Ascending aorta (tissue), 2 donors: ENCODE measurements at places on chromosomes 6 and 20.

DNA sequence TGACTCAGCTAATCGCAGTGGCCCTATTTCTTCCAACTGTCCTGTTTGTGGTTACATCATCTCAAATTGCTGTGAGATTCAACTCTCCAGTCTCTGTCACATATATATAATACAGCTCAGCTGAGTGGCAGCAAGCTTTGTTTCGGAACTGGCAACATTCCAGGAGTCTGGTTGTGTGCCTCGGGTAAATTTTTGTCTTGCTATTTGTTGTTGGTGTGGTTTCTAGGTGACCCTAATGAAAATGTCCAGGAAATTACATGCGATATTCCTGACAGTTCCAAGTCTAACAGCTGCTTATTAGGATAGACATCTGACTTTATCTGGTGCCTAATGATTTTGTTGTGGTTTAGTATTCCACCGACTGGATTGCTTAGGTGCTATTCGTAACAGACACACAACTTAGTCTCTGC lies 581.8 kb downstream of the CD109 start:
- H3K4me1 ChIP-seq, result no peaks in the 10 kb centered on the region
- H3K27ac ChIP-seq, result no peak overlapping the region
- no peaks in the 10 kb centered on the region for H3K27me3 ChIP-seq
- H3K36me3 ChIP-seq, result no peaks in the 10 kb centered on the region

GRCh38 chr6:47484616-47485015 lies 7.0 kb downstream of the CD2AP start:
- H3K27ac ChIP-seq, result no peak overlapping the region
- no peaks in the 10 kb centered on the region for H3K4me1 ChIP-seq
- H3K27me3 ChIP-seq, result no peaks in the 10 kb centered on the region

- H3K27me3 ChIP-seq, result no peaks in the 10 kb centered on the region
- DNase-seq, result no peak
- H3K4me1 ChIP-seq, result no peaks in the 10 kb centered on the region
- no peaks in the 10 kb centered on the region for H3K36me3 ChIP-seq
Observed at GRCh38 chr20:12869669-12870068, 139.1 kb upstream of the SPTLC3 start.

- H3K4me3 ChIP-seq, result peak overlapping the region; percentile 98
- peak overlapping the region; percentile 94 for H3K27ac ChIP-seq
- DNase-seq, result no peak
- no peaks in the 10 kb centered on the region for H3K4me1 ChIP-seq
Observed at GRCh38 chr6:131134980-131135243, 355 bp upstream of the AKAP7 start.

GRCh38 chr6:154487367-154488247 lies 22.9 kb downstream of the CNKSR3 start:
- H3K36me3 ChIP-seq, result no peaks in the 10 kb centered on the region

- no peak overlapping the region for H3K27ac ChIP-seq
- H3K4me3 ChIP-seq, result no peak overlapping the region
- no peaks in the 10 kb centered on the region for H3K4me1 ChIP-seq
Observed at GRCh38 chr6:40535819-40536380, 51.3 kb downstream of the LRFN2 start.

- H3K27ac ChIP-seq, result peak overlapping the region; percentile 40
- H3K27me3 ChIP-seq, result no peaks in the 10 kb centered on the region
- peaks cover 2% of the 10 kb centered on the region for H3K4me1 ChIP-seq
- H3K36me3 ChIP-seq, result no peaks in the 10 kb centered on the region
Observed at GRCh38 chr20:4811661-4812181, 90.0 kb downstream of the PRND start.

DNA sequence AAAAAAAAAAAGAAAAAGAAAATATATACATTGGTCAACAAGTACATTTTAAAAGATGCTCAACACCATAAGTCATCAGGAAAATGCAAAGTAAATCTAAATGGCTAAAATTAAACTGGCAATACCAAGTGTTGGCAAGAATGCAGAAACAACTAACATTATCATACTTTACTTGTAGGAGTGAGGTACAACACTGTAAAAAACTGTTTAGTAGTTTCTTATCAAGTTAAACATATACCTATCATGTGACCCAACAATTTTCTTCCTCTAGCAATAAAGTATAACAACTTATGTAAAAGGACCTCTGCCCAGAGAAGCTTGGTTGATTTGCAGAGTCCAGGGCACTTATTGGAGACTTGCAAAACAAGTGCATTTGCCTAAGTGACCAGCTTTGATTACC lies 40.4 kb downstream of the LMBRD1 start:
- H3K4me1 ChIP-seq, result no peaks in the 10 kb centered on the region
- H3K27ac ChIP-seq, result no peak overlapping the region
- no peak overlapping the region for H3K4me3 ChIP-seq
- no peak for DNase-seq
- H3K36me3 ChIP-seq, result no peaks in the 10 kb centered on the region
- H3K27me3 ChIP-seq, result no peaks in the 10 kb centered on the region

GRCh38 chr20:17621229-17621968 lies 51.5 kb downstream of the DSTN start:
- peak; percentile 61 for DNase-seq
- H3K27me3 ChIP-seq, result no peaks in the 10 kb centered on the region
- H3K36me3 ChIP-seq, result peaks cover 94% of the 10 kb centered on the region
- no peak overlapping the region for H3K27ac ChIP-seq

- no peaks in the 10 kb centered on the region for H3K27me3 ChIP-seq
- no peak overlapping the region for H3K4me3 ChIP-seq
- H3K36me3 ChIP-seq, result peaks cover 24% of the 10 kb centered on the region
- H3K27ac ChIP-seq, result no peak overlapping the region
Observed at GRCh38 chr6:169668203-169668847, 33.5 kb downstream of the WDR27 start.

- no peak overlapping the region for H3K4me3 ChIP-seq
- H3K27me3 ChIP-seq, result no peaks in the 10 kb centered on the region
- no peak overlapping the region for H3K27ac ChIP-seq
- DNase-seq, result no peak
Observed at GRCh38 chr6:46334442-46334841, 156.8 kb downstream of the RCAN2 start.

- H3K27ac ChIP-seq, result no peak overlapping the region
- H3K4me3 ChIP-seq, result no peak overlapping the region
- no peak for DNase-seq
- H3K4me1 ChIP-seq, result no peaks in the 10 kb centered on the region
- H3K36me3 ChIP-seq, result no peaks in the 10 kb centered on the region
- no peaks in the 10 kb centered on the region for H3K27me3 ChIP-seq
Observed at GRCh38 chr20:313948-314347, 11.4 kb upstream of the SOX12 start.

DNA sequence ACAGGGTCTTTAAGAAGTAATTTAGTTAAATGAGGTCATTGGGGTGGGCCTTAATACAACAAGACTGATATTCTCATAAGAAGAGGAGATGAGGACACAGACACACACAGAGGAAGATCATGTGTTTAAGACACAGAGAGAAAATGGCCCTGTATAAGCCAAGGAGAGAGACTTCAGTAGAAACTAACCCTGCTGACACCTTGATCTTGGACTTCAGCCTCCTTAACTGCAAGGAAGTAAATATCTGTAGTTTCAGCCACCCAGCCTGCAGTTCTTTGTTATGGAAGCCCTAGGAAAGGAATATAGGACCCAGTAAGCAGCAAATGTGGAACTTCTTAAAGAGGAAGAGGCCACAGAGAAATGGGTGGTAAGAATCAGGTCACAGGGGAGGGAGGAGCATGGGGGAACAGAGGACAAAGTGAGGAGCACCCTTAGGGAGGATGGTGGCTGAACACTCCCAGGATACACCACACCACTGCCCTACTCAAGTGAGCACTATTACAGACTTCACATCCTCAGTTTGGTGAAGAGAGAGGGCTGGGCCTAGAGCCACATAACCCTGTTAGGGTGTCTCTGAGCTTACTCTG lies 762 bp downstream of the SIRPB1 start:
- H3K27me3 ChIP-seq, result no peaks in the 10 kb centered on the region
- H3K4me3 ChIP-seq, result no peak overlapping the region
- no peak for DNase-seq
- H3K27ac ChIP-seq, result no peak overlapping the region
- H3K4me1 ChIP-seq, result no peaks in the 10 kb centered on the region
- H3K36me3 ChIP-seq, result no peaks in the 10 kb centered on the region

DNA sequence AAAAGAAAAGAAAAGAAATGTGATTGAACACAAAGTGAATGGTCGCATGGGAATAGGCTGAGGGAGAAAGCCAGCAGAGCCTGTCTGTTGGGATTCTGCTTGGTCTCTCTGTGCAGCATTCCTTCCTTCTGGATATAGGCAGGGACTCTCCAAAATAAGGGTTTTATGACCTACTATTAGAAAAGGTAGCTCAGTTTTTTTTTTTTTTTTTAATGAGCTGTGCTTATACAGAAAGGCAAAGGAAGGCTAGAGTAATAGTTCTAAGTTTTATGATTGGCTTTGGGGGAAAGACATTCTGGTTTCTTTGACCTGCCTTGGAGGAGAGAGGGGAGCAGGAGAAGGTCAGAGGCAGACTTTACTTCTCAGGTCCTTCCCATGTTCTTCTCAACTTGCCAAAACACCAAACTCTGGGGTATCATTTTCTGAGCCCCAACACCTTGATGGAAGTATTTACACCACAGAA lies 18.8 kb upstream of the IER3 start:
- H3K27ac ChIP-seq, result no peak overlapping the region
- H3K27me3 ChIP-seq, result no peaks in the 10 kb centered on the region

DNA sequence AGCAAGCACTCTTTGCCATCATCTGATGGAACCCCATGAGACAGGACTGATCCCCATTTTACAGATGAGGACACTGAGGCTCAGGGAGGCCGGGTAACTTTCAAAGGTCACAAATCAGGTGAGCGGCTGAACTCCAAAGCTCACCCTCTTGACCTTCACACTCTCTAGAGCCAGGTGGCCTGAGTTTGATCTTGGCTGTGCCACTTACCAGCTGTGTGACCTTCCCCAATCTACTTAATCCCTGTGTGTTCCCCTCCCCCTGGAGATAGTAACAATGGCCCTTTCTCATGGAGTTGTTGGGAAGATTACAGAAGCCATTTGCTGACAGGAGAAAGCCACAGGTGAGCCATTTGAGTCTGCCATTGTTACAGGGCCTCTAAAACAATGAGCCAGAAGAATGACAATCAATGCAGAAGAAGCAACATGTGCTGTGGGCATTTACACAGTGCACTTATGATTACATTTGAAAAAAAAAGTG lies 34.5 kb downstream of the BMP7 start:
- H3K4me1 ChIP-seq, result no peaks in the 10 kb centered on the region
- no peaks in the 10 kb centered on the region for H3K27me3 ChIP-seq
- no peak overlapping the region for H3K27ac ChIP-seq
- H3K4me3 ChIP-seq, result no peak overlapping the region

DNA sequence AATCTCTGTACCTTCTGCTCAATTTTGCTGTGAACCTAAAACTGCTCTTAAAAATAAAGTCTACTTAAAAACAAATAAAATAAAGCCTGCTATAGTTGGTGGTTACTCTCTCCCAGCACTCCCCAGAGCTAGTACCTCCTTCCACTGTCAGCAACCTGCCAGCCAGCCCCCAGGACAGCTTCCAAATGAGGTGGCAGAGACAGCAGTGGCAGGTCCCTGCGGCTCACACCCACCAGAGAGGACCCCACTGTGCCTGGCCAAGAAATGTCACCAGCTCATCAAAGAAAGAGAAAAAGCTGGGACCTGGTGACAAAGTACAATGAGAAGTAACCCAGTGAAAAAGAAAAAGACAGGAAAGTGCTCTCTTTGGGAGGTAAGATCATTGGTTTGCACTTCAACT lies 15.2 kb downstream of the APMAP start:
- no peak overlapping the region for H3K4me3 ChIP-seq
- H3K27me3 ChIP-seq, result no peaks in the 10 kb centered on the region
- no peak for DNase-seq

- DNase-seq, result no peak
- H3K4me1 ChIP-seq, result no peaks in the 10 kb centered on the region
- H3K27me3 ChIP-seq, result no peaks in the 10 kb centered on the region
Observed at GRCh38 chr6:115729036-115729435, 331.7 kb downstream of the FRK start.

GRCh38 chr6:16596616-16597331 lies 164.5 kb downstream of the ATXN1 start:
- H3K27ac ChIP-seq, result no peak overlapping the region
- DNase-seq, result no peak
- no peak overlapping the region for H3K4me3 ChIP-seq
- no peaks in the 10 kb centered on the region for H3K36me3 ChIP-seq
- H3K4me1 ChIP-seq, result no peaks in the 10 kb centered on the region
- H3K27me3 ChIP-seq, result no peaks in the 10 kb centered on the region

DNA sequence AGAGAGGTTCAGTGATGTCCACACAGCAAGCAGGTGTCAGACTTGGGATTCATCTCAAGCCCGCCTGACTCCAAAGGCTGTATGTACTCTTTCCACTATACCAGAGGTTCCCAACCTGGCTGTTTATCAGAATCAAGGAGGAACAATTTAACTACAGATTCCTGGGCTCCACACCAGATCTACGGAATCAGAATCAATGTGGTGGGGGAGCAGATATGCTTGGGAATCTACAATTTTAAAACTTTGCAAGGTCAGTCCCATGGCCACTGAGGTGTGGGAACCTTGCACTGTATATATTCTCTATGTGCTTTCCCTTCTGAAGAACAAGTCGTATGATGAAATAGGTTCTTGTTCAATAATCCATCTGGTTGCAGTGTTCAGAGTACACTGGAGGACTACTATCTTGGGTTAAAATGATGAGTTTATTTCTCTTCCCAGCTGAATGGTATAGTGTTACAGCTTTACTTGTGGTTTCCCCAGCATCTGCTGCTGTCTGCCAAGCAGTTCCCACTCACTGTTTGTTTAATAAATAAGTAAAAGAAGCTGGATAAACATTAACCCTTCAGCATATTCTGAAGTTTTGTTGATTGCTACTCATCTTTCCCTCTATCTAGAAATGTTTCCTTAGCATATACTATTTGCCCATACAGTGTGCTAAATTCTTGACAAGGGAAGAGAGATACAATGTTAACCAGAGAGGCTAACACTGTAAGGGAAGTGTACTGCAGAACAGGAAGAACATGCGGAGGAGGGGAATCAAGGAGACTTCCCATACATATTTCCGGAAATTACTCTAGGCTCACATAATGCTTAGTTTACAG lies 9.9 kb downstream of the TTI1 start:
- no peaks in the 10 kb centered on the region for H3K4me1 ChIP-seq
- peaks cover 7% of the 10 kb centered on the region for H3K36me3 ChIP-seq
- no peaks in the 10 kb centered on the region for H3K27me3 ChIP-seq
- no peak for DNase-seq

- H3K4me3 ChIP-seq, result no peak overlapping the region
- no peak for DNase-seq
- peak overlapping the region; percentile 1 for H3K27ac ChIP-seq
- peaks cover 4% of the 10 kb centered on the region for H3K4me1 ChIP-seq
Observed at GRCh38 chr20:34553366-34553867, 5.1 kb upstream of the MAP1LC3A start.

- H3K4me3 ChIP-seq, result no peak overlapping the region
- H3K27ac ChIP-seq, result no peak overlapping the region
- H3K27me3 ChIP-seq, result no peaks in the 10 kb centered on the region
- no peak for DNase-seq
- H3K36me3 ChIP-seq, result no peaks in the 10 kb centered on the region
Observed at GRCh38 chr6:64930681-64931080, 776.3 kb downstream of the EYS start.
